Immature natural killer cell (primary cell): ENCODE measurements at places on chromosomes 11 and 22.

DNA sequence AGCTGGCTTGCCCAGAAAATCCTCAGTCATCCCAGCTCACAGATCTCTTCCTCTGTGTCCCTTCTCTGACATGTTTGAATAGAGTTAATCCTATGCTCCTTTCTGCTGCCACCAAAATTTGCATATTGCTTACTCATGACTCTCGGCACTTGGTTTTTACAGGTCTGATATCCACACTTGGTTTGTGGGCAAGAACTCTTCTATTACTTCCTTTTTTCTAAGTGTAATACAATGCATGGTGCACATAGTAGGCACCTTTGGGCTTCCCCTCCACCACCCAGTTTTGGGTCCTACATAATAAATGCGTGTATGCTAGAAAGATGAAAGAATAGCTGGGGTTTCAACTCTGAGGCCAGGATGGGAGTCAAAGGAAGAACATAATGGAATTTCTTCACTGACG is 69.7 kb upstream of the GRK3 start:
- DNase-seq = no peak

DNA sequence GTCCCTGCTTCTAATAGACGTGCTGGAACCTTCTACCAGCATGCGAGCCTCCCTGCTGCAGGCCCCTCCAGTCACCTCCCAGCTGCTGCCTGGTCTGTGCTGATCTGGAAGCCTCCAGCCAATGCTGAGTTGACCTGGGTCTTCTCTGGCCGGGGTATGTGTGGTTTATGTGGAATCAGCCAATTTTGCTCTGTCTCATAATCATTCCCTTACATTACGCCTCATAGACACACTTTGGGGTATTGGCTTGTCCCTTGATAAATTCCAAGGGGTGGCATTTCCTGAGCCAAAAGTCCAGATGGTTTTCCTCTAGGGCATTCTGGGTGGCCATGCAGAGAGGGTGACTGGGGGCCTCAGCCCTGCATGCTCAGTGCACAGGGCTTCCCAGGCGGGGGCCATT is 8.3 kb upstream of the KMT5B start:
- no peak for DNase-seq

- no peak for DNase-seq
Observed at GRCh38 chr11:130614591-130614990, 166.1 kb downstream of the ADAMTS15 start.

DNA sequence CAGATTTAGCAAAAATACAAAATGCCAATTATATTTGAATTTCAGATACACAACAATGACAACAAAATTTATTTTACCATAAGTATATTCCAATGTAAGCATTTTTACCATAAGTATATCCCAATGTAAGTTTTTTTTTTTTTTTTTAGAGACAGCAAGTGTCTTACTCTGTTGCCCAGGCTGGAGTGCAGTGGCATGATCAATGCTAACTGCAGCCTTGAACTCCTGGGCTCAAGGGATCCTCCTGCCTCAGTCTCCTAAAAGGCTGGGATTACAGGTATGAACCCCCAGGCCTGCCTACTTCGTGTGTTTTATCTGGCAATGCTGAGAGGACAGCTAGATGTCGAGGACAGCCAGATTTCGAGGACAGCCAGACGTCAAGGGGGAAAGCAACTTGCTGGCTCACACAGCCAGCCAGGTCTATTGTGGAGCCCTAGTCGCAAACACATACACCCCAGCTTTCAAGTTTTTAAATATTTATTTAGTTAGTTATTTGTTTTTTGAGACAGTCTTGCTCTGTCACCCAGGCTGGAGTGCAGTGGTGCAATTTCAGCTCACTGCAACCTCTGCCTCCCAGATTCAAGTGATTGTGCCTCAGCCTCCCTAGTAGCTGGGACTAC is 1.1 kb upstream of the SERPING1 start:
- DNase-seq = no peak

- no peak for DNase-seq
Observed at GRCh38 chr11:71931245-71931602, 2.4 kb downstream of the RNF121 start.

- no peak for DNase-seq
Observed at GRCh38 chr22:22565981-22566380, 6.9 kb upstream of the PRAME start.

DNA sequence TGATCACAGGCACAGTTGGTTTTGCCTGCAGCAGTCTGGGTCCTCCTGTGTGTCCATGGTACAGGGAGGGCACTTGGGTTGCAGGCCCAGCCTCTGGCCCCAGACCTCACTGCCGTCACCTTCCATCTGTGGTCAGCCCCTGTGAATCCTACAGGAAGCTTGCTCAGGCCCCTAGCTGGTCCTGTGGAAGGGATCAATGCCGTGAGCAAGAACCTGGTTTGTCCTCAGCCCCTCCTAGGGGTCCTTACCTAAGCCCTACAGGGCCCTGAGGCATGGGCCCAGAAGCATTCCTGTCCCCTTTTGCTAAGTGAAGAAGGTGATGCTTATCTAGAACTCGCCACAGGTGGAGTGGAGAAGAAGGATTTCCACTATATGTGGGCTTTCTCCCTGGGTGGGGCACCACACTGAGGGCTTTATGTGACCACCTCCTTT is 29.9 kb downstream of the MED15 start:
- DNase-seq = no peak

- DNase-seq = no peak
Observed at GRCh38 chr11:1496091-1496760, 9.6 kb upstream of the MOB2 start.

- no peak for DNase-seq
Observed at GRCh38 chr11:126884594-126884993, 116.0 kb downstream of the KIRREL3 start.

GRCh38 chr11:83540112-83540675 is 254.0 kb upstream of the CCDC90B start:
- no peak for DNase-seq

DNA sequence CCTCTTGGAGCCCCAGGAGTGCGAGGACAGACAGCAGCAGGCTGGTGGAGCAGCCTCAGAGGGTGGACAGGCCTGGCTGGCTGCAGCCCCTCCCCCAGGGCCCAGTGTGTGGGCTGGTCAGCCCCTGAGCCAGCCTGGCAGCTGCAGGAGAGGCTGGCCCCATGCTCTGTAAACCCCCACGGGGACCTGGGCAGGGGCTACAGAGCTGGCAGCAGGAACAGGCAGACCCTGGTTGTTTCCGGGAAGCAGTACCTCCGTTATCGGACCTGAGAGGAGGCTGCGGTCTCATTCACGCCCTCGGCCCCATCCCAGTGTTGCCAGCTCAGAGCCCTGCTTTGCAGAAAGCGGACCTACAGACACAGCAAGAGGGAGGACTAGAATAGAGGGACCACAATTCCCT is 38.5 kb upstream of the COMT start:
- DNase-seq = no peak

DNA sequence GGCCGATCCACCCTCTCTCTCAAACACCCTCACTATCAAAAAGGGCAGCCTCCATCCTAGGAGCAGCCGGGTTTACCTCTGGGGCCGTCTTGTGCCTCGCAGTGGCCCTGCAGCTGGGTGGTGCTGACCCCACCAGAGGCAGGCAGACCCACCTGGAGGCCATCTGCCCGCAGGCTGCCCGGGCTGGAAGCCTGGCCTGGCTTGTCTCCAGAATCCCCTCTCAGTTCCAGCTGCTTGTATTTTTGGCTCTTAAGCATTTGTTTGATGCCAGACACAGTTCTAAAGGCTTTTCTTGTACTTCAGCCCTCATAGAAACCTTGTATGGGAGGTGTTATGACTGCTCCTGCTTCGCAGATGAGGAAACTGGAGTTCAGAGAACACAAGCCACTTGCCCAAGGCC is 4.2 kb upstream of the NFAM1 start:
- no peak for DNase-seq

GRCh38 chr11:819129-819931 is 616 bp downstream of the PNPLA2 start:
- DNase-seq = peak; percentile 90

DNA sequence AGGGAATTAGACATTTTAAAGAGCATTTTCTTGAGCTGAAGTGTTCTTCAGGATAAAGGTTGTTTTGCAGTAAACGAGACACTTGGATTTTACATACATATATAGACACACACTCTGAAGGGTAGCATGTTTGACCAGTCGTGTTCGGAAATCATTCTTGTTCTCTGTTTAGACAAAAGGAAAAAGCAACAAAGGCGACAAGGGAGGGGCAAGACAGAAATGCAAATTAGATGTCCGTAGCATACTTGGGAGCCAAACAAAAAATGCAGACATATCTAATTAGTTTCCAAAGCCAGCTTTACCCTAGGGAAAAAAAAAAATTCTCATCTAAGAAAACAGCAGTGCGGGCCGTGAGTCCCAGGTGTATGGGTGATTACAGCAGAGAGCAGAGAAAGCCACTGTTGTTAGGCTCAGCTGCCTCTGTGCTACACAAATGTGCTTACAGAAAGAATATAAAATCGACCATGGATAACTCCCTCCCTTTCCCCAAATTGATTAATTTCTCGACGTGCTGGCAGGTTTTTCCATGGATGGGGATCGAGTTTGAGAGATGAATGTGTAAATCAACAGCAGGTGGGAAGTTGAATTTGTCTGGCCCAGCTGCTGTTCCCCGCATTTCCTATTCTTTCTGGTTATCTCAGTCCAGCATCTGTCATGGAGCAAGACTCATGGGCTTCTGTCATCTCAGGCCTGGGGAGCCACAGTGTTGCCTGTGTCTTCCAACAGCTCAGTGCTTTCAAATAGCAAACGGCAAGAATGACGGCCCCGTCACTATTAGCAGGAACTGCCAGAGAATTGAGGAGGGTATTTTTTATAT is 176.5 kb upstream of the TTC12 start:
- DNase-seq = no peak

GRCh38 chr22:20080445-20080775 is 369 bp downstream of the DGCR8 start:
- DNase-seq = peak; percentile 74

DNA sequence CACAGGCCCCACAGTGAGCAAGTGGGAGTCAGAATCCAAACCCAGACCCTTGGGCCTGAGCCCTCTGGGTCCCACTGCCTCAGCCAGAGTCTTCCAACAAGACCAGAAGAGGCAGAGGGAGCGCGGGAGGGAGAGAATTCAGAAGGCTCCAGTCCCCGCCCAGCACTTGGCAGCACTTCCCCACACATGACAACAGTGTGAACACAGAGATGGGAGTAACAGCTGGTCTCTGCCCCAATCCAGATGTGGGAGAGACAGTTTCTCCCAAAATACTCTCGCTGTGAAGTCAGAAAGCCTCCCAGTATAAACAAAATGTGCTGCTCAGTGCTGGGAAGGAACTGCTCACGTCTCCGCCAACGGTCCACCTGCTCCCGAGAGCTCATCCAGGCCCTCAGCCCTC is 219.9 kb downstream of the MN1 start:
- no peak for DNase-seq

DNA sequence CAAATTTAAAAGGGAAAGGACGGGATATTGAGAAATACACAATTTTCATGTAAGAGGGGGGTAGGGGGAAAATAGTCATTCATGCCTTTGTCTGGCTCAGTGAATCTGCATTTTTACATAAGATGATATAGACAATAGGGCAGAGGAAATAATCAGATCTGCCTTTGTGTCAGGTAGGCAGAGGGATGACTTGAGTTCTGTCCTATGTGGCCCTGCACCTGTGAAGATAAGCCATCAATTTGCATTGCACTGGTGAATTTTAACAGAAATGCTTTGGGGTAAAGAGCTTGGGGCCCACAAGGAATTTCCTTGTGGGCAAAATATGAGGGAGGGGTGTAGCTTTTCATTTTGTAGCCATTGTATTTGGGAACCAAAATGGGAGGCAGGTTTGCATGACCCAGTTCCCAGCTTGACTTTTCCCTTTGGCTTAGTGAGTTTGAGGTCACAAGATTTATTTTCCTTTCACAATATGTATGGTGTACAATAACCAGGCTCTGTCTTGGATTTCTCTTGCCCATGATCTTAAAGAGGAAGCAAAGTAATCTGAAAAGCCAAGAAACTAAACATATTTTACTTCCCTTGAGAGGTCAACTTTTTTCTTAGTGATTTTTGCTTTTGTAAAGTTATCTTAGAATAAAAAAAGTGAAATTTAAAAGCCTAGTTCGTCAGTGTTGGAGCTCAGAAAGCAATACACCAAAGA is 77.7 kb upstream of the SORL1 start:
- no peak for DNase-seq

DNA sequence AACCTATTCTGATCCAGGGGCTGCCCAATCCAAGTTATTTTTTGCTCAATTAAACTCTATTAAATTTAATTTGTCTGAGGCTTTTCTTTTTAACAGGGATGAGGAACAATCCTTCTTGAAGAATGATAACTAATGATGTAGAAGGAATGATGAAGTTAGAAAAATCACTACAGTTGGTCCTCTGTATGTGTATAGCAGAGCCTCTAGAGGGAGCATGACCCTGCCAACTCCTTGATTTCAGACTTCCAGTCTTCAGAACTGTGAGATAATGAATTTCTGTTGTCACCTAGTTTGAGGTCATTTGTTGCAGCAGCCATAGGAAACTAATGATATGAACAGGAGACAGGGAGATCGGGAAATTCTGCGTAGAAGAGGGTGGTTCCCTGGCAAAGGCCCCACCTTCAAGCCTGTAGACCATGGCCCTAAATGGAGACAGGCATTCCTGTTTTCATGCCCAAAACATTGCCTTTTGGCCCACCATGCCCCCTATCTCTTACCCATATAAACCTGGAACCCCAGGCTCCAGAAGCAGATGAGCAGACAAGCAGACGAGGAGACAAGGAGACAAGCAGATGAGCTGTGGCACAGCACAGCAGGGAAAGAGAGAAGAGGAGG is 7.7 kb upstream of the QSER1 start:
- no peak for DNase-seq

DNA sequence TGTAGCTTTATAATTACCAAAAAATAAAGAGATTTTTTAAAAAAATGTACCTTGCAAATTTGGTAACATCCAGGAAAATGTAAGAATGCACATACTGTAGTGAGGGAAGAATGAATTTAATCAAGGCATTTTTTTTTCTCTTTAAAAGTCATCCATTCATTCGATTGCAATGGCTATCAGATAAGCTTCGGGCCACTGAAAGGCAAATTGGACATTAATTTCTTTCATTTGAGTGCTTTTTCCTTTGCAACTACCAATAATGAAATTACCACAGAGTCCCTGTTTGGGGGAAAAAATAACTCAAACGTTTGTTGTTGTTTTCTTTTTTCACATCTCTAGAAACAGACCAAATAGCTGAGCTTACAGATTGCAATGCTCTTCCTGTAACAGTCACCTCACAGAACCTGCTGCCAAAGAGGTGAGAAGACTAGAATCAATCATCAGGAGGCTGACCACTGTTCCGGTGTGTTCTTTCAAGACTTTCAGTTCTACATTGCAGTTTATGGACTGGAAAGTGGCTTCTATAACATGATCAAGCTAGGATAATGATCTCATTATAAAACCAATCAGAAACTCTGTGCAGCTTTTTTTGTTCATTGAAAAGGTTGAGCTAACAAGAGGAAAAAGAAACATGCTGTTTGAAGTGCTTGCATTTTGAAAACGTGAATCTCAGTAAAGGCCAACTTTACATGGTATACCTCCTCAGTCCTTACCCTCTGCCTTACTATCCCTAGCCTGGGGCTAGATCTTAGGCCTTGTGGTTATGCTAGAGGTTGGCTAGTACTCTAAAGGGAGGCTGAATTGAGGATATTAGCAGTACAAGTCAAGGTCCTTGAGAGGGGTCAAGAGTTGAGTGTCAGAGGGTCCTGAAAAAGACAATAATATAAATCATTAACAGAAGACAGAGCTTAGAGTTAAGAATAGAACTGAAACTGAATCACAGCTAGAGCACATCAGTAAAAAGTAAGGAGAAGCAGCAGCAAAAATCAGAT is 1276.1 kb downstream of the LRRC4C start:
- no peak for DNase-seq

- no peak for DNase-seq
Observed at GRCh38 chr11:60874421-60875365, 7.4 kb downstream of the ZP1 start.
